Fibroblast of skin of scalp (primary cell): ENCODE measurements at places on chromosomes 16 and 17.

- DNase-seq, result peak; percentile 27
Observed at GRCh38 chr16:1054660-1055556, 17.6 kb upstream of the SSTR5 start.

DNA sequence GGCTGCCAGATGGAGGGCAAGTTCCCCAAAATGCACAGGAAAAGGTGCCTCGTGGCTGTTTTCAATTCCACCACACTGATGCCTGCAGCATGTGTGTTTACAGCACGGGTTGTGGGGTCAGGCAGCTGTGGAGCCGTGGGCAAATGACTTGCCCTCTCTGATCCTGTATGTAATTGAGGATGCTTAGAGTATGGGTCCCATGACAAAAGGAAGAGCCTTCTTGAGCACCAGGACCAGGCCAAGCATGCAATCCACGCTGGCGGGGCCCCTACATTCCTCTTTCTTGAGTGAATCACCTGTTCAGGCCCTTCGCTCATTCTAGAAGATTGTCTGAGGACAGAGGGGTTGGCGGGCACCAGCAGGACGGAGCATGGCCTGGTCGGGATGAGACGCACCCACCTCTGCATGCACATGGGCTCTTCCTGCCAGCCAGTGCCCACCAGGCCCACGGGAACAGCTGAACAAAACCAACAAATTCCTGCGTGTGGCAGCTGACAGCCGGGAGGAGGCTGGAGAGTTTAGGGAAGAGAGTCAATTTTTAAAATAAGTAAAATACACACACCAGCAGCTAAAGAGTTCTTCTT lies 1.4 kb upstream of the CTRB2 start:
- DNase-seq, result no peak

GRCh38 chr16:23922406-23922805 lies 86.6 kb downstream of the PRKCB start:
- DNase-seq, result no peak

DNA sequence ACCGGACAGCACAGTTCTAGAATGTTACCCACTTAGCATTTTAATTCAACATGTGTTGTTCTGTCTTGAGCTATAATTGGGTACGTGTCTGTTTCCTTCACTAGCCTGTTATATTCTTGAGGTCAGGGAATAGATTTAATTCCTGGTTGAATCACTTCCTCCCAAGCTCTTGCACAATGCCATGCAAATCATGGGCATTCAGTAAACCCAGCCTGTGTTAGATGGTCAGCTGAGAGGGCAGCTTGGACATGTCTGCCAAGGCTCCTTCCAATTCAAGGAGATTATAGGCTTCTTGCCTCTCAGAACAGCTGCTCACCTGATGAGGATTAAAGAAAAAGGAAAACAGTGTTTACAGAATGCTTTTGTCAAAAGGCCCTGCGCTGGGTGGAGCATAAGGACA lies 12.6 kb downstream of the C1QTNF1 start:
- peak; percentile 72 for DNase-seq

DNA sequence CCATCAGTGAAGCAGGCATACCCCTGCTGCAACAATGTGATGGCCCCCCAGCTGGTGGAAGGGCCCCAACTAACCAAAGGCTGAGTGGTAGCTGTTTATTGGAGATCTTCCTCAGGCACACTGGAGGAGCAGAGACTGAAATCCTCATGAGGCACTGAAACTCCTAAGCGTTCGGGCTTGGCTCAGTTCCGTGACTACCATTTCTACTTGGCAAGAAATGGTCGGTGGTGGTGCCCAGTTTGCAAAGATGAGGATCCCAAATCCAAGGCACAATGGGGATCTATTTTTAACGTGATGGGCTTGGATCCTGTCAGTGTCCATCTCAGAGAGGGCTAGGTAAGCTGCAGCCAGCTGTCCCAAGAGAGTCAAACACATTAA lies 82.8 kb downstream of the TNFRSF13B start:
- DNase-seq, result no peak

DNA sequence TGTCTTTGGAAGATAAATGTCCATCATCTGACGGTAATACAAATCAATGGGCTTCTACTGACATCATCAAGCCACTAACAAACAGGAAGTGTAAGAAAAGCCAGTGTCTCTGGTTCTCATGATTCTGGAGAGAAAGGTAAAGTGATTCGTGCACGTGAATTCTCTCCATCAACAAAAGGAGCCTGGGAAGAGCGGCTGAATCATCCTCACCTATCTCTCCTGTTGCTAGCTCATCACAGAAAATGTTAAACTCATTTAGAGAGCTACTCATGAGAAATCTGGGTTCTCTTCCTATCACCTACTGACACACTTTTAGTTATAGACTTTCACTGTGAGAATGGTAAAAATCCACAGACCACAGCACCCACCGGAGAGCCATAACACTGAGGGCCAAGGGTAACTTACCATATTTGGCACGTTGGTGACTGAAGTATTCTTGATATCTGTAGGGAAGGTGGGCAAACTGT lies 70.3 kb downstream of the CREBBP start:
- no peak for DNase-seq

GRCh38 chr16:58837950-58838349 lies 103.8 kb upstream of the GOT2 start:
- DNase-seq, result no peak

GRCh38 chr17:5281814-5282641 lies at the start of gene RABEP1:
Gene RABEP1, plus strand, starts transcription at chr17:5282284. Its CDS starts 203 bp downstream, at chr17:5282487.
- DNase-seq, result peak; percentile 93

- no peak for DNase-seq
Observed at GRCh38 chr16:82350560-82350959, 180.5 kb upstream of the MPHOSPH6 start.

- no peak for DNase-seq
Observed at GRCh38 chr16:31063843-31064611, 10.0 kb downstream of the ZNF668 start.

DNA sequence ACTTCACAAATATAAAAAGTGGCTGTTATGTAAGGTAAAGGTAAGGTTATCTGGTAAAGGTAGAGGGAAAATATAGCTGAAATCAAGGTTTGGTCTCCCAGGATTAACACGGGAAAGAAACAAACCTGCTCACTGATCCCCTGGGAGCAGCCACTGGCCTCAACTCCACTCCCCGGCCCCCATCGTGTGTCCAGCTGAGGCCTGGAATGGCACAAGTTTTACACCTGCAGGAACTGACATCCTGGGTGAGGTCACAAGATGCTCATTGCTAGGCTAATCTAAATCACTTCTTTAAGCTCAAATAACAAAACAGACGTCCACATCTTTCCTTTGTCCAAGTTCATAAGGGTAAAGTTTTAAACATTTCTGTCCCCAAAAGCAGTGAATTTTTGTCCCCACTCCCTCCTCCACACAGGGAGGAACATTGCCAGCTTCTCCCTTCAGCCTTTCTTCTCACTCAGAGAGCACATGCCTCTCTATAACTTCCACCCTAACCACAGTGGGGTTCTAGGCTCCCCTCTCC lies 46.3 kb downstream of the ERN1 start:
- no peak for DNase-seq

GRCh38 chr17:30559656-30560055 lies 82.4 kb downstream of the GOSR1 start:
- DNase-seq, result no peak

DNA sequence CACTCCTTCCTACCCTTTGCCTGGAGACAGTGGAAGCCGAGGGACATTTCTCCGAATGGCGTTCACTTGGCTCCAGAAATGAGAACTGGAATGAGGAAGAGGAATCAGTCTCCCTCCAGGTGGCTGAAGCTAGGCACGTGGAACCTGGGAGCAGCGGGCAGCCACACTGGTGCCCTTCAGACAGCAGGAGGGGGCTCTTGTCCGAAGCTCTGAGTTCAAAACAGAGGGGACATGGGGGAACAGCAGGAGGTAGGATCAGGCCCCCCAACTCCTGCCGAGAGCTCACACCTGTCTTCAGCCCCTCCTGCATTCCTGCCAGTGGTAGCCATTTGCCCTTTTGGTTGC lies 41.5 kb downstream of the TMEM235 start:
- DNase-seq, result no peak

DNA sequence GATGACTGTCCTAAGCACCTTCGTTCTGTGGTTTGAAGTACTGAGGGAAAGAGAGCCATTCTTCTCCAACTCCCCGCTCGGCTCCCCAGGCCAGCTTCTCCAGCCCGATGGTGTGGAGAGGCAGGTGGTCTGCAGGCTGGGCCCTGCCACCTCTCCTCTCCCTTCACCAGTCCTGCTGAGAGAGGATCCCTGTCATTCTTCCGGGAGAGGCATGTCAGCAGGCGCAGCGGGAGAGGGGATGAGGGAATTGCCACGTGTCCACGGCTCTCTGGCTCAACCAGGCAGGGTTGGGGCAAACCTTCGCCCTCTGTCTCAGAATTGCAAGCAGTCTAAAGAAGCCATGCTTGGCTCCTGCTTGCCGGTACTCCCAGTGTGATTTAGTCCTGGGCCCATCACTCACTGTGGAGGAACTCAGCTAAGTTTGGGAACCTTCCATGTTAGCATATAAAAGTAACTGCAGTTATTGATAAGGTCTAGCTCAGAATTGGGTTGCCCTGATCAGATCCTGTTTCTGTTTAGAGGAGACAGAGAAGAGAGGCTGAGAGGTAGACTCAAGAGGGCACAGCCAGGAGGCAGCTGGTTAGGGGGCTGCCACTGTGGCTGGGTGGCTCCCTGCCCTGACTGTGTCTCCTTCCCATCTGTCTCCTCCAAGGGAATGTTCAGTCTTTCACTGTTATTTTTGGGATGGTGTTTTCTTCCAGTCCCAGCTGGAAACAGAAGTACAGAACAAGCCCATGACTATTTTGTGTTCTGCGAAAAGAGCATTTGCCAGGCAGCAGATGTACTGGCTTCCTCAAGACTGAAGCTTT lies 17.4 kb downstream of the HS3ST3B1 start:
- no peak for DNase-seq

DNA sequence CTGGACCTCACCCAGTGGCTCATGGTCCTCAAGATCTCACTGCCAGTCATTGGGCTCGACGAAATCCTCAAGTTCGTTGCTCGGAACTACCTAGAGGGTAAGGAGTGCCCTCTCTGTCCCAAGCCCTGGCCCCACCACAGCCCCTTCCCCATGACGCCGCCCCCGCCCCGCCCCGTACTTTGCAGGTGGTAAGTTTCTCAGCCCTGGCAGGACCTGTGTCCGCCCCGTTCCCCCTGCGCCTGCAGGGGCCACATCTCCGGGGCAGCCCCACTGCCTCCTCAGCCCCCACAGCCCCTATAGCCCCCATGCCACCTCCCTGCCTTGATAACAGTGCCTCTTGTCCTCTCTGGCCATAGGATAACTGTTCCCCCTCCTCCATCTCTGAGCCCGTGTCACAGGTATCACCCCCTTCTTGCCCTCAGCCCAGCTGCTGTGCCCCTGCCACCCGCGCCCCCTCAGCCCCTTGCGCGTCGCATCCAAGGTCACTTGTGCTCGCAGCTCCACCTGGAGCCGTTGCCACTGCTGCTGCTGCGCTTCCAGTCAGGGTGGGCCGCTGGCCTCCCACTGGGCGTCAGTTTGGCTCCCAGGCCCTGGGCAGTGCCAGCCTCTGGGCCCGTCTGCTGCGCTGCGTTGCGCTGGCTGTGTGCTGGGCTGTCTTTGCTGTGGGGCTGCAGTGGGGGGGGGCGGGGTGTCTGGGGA lies 21.5 kb downstream of the RABEP2 start:
- DNase-seq, result no peak

GRCh38 chr16:84501077-84501735 lies 3.3 kb downstream of the MEAK7 start:
- DNase-seq, result no peak

- DNase-seq, result no peak
Observed at GRCh38 chr17:83119987-83120864, 40.8 kb downstream of the METRNL start.

- no peak for DNase-seq
Observed at GRCh38 chr17:31554930-31555329, 163.5 kb downstream of the RAB11FIP4 start.

GRCh38 chr17:60164164-60164563 lies 14.4 kb downstream of the CA4 start:
- DNase-seq, result no peak

DNA sequence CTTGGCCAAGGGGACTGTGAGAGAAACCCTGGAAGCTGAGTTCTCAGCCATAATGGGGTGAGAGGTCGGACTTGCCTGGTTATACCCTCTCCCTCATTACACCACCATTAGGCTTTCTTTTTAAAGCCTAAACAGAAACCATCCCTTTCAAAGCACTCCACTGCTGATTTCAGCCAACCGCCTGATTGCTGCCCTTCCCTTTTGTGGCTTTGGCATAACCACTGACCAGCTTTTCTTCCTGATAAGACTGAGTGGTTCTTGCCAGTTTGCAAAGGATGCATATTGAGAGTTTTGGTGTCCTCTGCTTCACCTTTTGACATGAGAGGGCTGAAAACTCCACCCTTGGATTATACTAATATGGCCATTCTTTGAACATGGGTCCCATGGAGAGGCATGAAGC lies 308.2 kb upstream of the GOT2 start:
- no peak for DNase-seq

- DNase-seq, result no peak
Observed at GRCh38 chr16:85195900-85196772, 83.9 kb upstream of the CIBAR2 start.

GRCh38 chr17:63132459-63132911 lies 166.4 kb downstream of the TANC2 start:
- no peak for DNase-seq

DNA sequence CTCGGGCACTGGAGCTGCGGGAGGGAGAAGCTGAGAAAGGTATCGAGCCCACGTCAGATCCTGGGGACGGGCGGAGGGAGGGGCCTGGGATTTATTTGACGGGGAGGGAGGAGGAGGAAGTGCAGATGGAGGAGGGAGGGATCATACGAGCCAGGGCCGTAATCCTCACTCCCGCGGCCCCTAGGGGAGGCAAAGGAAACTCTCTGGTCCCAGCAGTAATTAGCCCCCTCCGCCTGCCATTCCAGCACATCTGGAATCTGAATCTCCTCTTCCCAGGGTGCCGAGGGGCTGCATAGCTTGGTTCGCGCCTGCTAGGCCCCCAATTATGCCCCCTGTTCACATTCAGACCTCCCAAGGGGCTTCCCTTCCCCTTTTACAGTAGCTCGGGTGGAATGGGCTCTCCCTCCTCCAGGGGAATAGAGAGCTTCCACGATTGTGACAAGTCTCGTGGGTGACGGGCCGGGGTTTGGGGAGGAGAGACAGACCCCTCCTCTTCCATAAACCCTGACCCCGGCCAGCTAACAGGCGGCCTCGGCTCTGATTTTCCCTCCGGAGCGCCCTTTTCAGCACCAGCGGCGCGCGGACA lies at the start of gene SEZ6L2:
Gene SEZ6L2 (minus strand): TSS at position 35 of the 586 bp plus-strand sequence. CDS start 531 bp downstream, outside the sequence.
- peak; percentile 83 for DNase-seq

DNA sequence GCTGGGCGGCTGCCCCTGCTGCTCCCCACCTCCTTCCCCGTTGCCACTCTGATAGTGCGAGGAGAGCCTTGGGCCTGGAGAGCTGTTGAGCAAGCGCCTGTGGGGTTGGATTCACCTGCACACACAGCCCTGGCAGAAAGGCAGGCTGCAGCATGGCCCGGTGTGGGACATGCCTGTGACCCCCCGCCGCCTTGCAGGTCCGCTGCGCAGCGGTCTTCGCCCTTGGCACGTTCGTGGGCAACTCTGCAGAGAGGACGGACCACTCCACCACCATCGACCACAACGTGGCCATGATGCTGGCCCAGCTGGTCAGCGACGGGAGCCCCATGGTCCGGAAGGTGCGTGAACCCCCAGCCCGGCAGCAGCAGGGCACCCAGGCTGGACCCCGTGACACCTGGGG lies 106.8 kb upstream of the CHMP6 start:
- DNase-seq, result no peak
